ENCODE measurements at places on chromosomes 1 and 21.

DNA sequence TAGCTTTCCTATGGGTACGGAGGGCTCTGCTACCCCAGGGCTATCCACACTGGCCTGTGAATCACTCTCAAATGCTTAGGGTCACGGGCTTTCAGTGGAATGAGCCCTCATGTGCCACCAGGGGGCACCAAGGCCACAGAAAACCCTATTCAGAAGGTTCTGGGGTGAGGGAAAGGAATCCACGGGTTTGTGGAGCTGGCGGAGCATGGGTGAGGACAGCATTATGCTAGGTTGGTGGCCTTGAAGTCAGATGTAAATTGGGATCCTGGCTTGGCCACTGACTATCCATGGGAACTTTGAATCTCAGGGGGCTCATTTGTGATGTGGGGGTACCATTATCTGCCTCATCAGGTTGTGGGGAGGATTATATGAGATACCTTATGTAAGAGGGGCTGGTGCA lies 5.1 kb upstream of the LAMTOR5 start:
- peak; percentile 64 for DNase-seq

GRCh38 chr1:192866241-192866868 lies 57.5 kb downstream of the RGS2 start:
- DNase-seq: no peak

DNA sequence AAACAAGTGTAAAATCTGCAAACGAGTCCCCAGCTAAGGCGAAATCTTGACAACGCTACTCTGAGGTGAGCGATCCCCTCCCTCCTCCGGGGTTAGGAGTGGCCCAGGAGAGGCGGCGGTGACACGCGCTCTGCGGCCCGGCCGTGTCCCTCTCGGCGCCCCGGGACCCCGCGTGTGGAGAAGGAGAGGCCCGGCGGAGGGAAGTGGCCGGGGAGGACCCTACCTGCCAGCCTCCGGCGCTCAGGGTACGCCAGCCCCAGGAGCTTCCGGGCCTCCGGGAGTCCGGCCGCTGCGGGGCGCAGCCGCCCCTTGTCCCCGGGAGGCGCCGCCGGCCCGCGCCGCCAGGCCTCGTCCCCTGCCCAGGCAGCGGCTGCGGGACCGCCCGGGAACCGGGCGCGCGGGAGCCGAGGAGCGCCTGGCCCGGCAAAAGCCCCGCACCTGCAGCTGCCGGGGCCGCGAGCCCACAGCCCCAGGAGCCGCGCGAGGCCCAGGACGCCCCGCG lies 543 bp downstream of the ABCB10 start:
- no peak for DNase-seq

DNA sequence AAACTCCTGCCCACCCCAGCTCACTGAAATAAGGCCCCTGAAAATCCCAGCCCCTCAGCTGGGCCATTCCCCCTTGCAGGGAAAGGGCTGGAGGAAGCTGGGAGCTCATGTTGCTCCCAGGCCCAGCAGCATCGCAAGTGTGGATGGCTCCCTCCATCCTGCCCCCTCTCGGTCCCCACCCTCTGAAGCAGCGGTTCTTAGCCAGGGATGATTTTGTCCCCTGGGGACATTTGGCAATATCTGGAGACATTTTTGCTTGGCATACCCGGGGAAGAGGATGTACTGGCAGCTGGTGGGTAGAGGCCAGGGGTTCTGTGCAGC lies 56.8 kb downstream of the PSMG1 start:
- no peak for DNase-seq

- no peak for DNase-seq
Observed at GRCh38 chr1:10852486-10852885, 56.0 kb upstream of the CASZ1 start.

DNA sequence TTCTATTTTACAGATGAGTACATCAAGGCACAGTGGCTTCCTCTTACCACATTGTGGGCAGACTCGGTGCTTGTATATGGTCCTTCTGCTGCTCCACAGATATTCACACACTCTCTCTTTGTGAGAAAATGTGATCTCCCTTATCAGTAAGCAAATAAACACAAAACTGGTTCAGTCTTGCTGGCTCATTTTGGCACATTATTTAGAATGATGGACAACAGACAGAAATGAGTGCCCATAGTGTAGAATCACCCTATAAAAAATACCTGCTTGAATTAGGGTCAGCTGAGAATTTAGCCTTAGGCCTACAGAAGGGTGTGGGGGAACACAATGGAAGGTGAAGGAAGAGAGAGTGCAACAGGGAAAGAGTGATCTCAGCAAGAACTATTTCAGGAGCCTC lies 423.1 kb downstream of the HLX start:
- DNase-seq: no peak

GRCh38 chr1:98688110-98688739 lies 26.7 kb downstream of the SNX7 start:
- no peak for DNase-seq

GRCh38 chr1:10186331-10187025 lies 23.9 kb upstream of the KIF1B start:
- no peak for DNase-seq

DNA sequence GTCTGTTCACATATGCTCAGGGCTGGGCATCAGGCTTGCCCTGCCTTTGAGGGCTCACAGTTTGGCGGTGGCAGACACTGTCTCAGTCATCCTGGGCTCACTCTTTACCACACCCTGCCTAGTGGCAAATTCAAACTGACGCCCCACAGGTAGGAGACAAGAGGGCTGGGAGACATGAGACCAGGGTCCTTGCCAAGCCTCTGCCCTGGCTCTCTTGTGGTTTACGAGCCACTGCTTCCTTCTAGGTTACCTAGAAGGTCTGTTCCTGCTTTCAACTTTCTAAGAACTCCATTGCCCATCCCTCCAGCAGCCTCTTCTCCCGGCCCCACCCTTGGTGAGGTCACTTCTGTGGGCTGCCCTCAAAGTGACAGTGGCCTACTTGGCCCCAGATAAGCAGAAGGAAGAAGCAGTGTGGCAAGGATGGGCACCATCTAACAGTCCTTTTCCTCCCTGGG lies 10.5 kb downstream of the KIF21B start:
- no peak for DNase-seq

DNA sequence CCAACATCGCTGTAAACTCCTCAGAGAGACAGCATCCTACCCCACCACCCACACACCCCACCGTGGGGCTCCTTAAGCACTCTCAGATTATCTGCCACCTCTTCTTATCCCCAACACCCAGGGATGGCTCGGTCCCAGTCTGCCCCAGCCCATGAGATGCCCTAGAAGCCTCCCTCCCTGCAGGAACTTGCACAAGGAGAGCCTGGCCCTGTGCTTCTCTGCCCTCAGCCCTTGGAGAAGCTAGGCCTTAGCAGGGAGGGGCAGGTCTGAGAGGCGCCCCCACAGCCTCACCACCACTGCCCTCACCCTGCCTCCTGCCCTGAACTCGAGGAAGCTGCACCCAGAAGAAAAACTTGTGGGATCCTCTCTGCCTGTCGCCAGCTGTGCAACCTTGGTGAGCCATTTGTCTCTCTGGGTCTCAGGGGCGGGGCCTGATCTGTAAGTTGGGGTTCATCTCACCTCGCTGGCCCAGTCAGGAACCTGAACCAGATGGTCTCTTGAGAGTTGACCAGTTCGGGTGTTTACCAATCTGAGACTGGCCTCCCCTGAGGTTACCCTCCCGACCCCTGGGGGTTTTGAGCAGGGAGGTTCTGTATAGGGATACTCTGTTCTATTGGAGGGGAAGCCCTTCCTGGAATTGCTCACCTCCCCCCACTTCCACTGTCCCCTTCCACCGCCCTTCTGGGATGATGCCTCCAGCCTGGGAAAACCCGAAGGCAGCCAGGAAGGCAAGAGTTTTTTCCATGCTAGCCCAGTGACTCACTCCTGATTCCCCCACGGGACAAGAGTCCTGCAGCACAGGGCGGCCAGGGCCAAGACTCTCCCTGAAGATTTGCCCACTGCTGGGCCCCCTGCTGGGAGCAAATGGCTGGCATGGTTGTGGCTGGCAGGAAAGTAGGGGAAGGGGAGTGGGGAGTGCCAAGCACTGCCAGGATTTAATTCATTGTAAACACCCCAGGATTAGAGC lies at the start of gene S100A3:
S100A3 (minus strand) TSS at position 537 of the 967 bp plus-strand sequence. CDS start 773 bp downstream, outside the sequence.
- no peak for DNase-seq

DNA sequence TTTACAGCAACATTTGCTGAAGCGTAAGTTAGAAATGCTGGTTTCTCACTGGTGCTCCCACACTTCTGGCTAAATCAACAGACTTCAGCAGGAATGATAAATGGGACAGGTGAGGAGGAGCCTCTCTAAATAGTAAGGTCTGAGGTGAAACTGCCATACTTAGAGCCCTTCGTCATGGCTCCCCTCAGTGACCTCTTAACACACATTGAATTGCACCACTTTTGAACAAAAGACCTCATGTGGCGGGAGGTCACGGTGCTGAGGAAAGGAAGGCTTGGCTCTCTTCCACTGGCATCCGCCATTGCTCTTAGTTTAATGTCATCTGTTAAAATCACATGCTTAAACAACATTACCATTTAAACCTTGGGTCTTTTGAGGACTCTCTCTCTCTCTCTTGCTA lies 3.4 kb downstream of the MAP3K7CL start:
- no peak for DNase-seq

DNA sequence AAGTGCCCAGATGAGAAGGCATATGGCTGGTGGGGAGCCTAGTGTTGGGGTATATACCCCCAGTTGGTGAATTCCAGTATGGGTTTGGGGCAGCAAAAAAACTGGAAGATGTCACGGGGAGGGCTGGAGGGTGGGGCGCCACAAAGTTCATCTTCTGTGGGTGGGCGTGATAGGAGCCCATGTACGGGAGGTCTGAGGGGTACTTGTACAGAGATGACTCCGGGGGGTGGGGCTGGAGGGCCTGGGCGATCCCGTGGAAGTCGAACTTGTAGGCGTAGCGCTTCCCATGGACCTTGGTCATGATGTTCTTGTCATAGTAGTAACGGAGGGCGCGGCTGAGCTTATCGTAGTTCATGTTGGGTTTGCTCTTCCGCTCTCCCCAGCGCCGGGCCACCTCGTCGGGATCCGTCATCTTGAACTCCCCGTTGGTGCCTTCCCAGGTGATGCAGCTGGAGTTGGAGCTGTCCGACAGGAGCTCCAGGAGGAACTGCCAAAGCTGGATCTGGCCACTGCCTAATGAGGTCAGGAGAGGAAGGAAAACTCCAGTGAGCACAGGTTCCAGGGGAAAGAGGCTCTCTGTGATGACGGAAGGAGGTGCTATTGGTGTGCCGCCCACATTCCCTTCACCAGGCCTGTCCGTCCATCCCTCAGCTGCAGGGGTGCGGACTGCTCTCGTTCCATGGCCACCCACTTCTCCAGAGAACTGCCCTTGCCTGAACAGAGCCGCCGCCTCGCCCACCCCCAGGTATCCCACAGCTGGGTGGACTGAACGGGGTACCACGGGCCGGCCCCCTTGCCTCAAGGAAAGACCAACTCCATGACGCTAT lies 114.7 kb downstream of the ERG start:
- no peak for DNase-seq

- no peak for DNase-seq
Observed at GRCh38 chr1:244347942-244348341, 103.8 kb downstream of the ADSS2 start.

DNA sequence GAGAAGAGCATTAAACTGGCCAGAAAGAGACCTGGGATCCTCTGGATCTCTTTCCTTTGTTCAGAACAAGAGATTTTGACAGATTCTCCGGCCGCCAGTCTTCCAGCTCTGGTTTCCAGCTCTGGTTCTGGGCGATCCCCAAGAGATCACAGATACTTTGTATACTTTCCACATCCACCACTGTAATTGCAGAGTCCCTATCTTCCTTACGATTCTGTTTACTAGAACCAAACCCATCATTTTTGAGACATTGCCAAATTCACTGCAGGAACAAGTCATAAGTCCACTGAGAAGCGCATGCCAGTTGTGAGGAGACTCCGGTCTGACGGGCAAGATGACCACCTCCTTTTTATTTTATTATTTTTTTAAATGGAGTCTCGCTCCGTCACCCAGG lies 505.2 kb downstream of the SMYD3 start:
- no peak for DNase-seq

DNA sequence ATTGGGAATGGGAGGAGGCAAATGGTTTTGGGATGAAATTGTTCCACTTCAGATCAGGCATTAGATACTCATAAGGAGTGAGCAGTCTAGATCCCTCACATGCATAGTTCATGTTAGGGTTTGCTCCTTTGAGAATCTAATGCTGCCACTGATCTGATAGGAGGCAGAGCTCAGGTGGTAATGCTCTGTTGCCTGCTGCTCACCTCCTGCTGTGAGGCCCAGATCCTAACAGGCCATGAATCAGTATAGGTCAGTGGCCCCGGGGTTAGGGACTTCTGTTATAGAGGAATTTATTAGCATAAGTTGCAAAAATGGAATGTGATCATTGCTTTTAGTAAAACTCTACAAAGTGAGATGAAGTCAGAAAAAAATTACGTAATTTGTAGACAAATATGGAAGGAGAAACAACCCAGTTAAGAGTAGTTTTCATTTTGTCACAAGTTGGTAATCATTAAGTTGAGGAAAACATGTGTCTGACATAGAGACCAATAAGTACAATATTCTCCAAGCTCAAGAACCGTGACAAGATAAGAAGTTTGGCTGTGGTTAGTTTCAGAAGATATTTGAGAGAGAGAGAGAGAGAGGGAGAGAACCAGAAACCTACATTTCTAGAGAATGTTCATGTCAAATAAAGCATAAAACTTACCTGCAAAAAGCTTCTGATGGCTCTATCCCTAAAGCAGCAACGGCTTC lies 689.7 kb upstream of the PRMT6 start:
- no peak for DNase-seq

DNA sequence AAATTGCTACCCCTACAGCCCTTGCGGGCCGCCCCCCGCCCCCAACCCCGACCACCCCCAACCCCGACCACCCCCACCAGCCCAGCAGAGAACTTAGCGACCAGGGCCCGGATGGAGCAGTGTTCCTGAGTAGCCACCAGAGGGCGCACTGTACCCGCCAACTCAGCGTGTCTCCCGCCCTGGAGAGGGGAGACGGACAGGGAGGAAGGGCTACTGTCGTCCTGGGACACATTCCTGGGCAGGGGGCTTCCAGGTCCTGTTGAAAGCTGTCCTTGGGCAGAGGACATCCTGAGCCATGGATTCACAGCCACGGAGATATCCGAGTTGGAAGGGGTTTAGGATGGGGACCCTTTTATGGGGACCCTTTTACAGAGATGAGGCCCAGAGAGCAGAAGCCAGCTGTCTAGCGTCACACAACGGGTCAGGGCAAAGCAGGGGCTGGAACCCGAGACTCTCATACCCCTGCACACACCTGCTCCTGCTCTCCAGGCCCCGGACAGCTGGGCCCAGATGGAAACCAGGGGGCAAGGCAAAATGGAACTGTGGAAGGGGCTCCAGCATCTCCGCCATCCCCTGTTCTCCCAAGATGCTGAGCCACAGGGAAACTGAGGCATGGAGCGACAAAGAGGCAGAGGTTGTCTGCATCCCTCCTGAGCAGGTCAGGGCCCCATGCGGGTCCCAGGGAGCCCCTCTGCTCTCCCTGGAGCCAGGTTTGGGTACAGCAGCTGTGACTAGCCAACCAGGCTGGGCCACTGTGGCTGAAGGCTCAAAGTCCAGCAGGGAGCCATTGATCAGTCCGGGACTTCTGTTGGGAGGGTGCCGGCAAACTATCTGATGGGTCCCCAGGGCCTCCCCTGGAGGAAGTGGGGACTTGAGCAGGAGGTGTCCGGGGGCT lies 25.0 kb upstream of the LAPTM5 start:
- DNase-seq: peak; percentile 46

GRCh38 chr1:72397786-72398185 lies 115.4 kb upstream of the NEGR1 start:
- DNase-seq: no peak

Measured in NCI-H1694 treated with DMSO at 0.1 percent for 48 hours (cell line).